Colonic mucosa (tissue), 4 donors: ENCODE measurements at places on chromosomes 5 and 9. TPM values are rescaled to one million over a fixed set of nuclear protein-coding genes. Genes with fewer than 3 reads are reported as not detected.

DNA sequence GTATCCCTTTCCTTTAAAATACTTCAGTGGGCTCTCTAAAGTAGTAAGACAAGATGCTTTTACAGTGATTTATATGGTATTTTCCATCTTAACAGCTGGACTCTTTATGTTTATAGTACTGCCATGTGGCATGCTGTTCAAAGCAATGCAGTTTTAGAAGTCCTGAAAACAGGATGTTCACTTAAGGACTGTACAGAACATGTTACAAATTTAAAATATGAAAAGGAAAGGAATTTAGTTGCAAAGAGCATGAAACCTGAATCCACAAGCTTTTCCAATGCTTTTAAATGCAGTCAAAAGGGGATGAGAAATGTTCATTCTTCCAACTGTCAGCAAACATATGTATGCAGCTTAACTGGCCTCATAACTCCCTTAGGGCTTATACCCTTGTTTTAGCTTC lies 580.2 kb downstream of the EFNA5 start:
- DNase-seq: no peak

DNA sequence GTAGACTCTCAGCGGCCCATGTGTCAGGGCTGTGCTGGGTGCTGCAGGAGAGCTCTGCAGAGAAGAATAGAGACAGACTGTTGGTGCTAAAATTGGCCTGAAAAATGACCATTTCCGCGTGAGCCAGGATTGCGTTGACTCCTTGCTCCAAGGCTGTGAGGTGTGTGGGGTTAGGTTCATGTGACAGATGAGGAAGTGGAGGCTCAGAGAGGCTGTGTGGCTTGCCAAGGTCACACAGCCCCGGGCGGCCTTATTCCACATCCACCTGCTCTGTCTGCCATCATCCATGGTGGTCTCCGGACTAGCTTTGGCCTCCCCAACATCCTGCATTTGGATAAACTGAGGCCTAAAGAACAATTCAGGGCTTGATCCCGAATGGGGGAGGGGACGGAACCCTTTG lies 15.2 kb downstream of the NEK6 start:
- DNase-seq: no peak

- DNase-seq: no peak
These were observed 16.9 kb upstream of the ADRA1B start for GRCh38 chr5:159899067-159900049.

DNA sequence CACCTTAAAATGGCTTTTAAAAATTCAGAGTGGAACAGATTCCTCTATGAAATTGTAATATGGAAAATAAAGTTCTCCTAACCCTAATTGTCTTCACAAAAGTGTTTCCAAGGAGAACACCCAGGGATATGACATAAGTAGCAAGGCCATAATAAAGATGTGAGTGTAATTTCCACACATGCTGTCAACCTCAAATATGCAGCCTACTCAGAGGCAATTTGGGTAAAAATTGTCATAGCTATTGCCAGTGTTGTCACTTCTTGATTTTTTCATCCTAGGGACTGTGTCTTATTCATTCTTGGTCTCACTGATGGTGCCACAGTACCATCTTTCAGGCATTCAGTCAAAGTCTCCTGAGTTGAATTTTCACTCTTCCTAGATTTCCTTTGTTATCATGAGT lies 100.3 kb downstream of the PPP2R2B start:
- DNase-seq: no peak

Gene CHSY3
- total RNA-seq: 0.99 TPM

- DNase-seq: no peak
These were observed 2.9 kb downstream of the SV2C start for GRCh38 chr5:76086095-76086494.

GRCh38 chr5:28914297-28914696 lies 1875.9 kb upstream of the CDH9 start:
- no peak for DNase-seq

DNA sequence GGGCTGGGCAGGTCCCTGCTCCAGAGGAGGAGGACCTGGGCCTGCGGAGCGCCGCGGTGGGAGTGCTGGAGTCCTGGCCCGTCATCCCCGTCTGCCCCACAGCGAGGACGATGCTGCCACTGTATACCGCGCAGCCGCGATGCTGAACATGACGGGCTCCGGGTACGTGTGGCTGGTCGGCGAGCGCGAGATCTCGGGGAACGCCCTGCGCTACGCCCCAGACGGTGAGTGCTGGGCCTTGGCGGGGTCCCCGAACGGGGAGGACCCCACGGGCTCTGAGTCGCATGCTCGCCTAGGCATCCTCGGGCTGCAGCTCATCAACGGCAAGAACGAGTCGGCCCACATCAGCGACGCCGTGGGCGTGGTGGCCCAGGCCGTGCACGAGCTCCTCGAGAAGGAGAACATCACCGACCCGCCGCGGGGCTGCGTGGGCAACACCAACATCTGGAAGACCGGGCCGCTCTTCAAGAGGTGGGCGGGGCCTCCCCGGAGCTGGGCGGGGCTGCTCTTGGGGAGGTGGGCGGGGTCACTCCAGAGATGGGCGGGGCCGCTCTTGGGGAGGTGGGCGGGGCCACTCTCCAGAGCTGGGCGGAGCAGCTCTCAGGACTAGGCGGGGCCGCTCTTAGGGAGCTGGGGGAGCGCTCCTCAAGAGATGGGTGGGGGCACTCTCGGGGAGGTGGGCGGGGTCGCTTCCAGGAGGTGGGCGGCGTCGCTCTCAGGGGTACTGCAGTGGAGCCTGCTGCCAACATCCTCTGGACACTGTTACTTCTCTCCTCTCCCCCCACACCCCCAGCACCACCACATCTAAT lies 13.1 kb downstream of the LRRC26 start:
- DNase-seq: peak; percentile 61

Gene SLC25A48
- 4.1 TPM for total RNA-seq

Gene DIPK1B
- total RNA-seq: 0.82 TPM

- DNase-seq: no peak
These were observed 219.6 kb downstream of the DENND1A start for GRCh38 chr9:123710299-123710698.

DNA sequence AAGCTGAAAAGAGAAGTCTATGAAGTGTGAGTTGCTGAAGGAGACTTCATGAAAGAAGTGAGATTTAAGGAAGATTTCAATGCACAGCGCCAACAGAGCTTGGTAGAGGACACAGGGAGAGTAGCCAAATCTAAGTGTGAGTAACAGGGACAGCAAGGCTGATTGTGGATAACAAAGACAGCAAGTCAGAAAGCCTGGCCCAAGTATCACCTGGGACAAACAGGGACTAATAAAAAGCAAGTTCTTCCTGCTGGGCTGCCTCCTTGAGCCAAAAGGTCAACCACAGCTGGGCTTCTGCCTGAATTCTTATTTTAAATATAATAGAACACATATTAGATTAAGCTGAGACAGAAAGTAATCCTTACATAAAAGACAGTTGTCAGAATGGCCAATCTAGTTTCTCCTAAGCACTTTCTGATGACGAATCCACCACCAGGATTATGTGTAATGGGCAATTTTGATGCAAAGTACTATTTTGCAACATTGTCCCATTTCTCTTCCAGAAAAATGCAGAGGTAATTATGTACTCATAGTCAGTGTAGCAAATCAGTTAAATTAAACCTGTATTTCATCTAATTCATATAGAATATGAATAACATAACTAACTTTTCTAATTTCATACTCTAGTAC lies 73.8 kb downstream of the MAPKAP1 start:
- no peak for DNase-seq

Gene CCDC69
- total RNA-seq: 23.8 TPM

DNA sequence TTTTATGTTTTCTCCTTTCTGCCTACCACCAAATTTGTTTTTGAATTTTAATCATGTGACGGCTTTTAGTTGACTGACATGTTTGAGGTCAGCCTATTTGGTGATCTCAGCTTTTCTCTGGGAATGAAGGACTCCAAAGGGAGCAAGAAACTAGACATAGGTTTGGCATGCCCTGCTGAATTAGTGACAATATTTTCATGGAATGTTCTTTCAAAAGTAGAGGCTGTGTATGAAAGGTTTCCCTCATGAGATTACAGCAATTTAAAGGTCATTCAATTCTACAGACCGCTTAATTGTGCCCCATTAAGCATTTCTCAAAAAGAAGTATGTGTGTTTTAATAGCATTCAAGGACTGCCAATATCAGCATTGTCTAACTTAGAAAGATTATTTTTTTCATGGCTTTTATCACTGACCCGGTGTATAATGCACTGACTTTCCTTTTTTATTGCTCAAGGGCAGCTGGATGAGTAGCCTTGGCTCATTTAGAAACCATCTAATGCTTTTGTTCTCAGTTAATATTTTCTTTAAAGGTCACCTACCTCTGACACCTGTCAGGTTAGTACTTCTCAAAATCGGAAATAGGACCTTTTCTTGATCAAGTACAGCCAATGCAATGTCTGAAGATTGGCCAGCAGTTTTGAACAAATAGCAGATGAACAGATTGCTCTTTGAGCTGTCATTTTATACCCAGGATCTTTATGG lies 8.1 kb upstream of the MLLT3 start:
- DNase-seq: no peak

Gene GNG10
- total RNA-seq: 27.3 TPM

- DNase-seq: no peak
These were observed 334.2 kb upstream of the CCNH start for GRCh38 chr5:87746891-87747377.
